ENCODE measurements at places on chromosomes 3 and 15. TPM values are rescaled to one million over a fixed set of nuclear protein-coding genes. Genes with fewer than 3 reads are reported as not detected.

Gene WDR93
- not detected for total RNA-seq

Gene NANOGP8
- total RNA-seq, result not detected

Gene AADACL2
- 2.7 TPM for total RNA-seq

Gene IL5RA
- total RNA-seq, result 0.31 TPM

Gene OCA2
- 4.9 TPM for total RNA-seq

Gene CEMIP
- 0.82 TPM for total RNA-seq

Gene ANKRD63
- 2.4 TPM for total RNA-seq

Gene THBS1
- total RNA-seq, result 184 TPM

Gene CCR3
- 0.51 TPM for total RNA-seq

DNA sequence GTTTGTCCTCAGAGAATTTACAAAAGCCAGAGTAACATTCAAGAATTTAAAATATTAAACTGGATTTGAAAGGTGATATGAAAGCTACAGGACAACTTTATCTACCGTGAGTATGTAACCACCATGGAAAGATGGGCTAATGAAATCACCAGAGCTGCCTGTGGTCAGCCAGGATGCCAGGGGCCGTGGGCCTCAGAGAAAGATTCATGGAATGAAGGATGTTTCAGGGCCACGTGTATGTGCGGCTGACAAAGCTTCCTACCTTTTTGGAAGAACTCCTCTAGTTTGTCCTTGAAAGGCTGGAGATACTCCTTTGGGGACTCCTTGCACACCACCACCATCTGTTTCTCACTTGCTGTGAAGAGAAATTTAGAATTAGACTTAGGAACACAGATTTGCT lies 138.9 kb downstream of the GREM1 start:
- DNase-seq, result no peak

GRCh38 chr3:127458696-127459604 lies 131.6 kb downstream of the TPRA1 start:
- DNase-seq, result peak; percentile 85

DNA sequence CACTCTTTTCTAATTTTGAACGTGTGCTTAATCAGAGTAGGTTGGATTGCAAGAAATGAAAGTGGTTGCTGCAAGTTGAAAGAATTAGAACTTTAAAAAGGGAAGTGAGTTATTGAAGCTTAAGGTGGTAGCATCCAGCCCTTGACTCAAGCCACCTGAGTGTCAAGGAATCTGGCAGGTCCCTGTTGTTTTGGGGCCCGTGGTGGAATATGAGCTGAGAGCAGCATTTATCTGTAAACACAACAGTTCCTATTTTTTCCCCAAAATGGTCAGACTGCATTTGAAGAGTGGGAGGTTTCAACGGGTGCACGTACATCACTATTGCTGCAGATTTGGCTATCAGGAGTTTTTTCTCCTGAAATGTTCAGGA lies 1.7 kb downstream of the ITPR1 start:
- no peak for DNase-seq

DNA sequence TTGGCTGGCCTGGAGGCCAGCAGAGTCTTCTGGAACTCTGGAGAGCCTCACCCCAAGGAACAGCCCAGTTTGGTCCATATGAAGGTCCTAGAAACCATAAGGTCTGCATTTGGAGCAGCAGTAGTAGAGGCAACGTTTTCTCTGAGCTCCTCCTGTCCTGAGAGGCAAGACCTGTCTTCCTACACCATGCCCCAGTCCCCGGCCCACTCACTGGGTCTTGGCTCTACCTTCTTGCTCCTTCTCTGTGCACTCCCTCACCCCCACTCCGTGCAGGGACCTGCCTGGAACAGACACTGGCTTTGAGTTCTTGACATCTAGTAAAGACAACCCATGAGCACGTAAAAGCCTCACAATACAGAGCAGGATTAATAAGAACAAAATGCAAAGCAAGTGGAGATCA lies 76.6 kb downstream of the CHRD start:
- no peak for DNase-seq

DNA sequence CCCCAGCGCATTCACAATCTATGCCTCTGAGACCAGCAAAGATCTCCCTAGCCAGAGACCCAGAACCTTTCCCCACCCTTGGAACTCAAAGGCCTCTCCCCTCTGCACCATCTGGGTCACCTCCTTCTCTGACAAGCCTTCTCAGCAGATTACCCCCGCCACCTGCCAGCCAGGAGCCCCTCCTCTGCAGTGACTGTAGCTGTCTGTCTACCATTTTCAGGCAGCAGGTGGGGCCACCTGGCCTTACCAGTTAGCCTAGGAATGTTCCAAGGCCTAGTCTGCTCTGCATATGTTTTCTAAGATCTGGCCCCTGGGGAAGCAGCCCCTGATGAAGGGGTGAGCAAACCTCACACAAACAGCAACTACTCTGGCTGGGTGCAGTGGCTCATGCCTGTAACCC lies 2.4 kb downstream of the MYLK start:
- DNase-seq, result no peak

DNA sequence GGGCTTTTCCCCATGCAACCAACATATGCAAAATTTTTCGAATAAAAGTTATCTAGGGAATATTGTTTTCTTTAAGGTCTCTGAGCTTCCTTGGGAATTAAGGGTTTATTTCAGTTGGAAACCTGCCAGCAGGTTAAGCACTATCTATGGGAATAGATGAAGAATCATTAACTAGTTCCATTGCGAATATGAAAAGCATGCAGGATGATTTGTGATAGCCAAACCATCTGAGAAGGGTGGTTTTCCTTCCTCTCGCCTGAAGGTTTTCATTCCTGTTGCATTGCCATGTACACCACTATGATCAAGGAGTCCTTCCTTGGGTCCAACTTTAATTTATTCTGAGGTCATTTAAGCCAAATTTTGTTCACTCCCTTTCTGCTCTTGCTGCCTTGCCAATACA lies 184.9 kb downstream of the NR2F2 start:
- no peak for DNase-seq

DNA sequence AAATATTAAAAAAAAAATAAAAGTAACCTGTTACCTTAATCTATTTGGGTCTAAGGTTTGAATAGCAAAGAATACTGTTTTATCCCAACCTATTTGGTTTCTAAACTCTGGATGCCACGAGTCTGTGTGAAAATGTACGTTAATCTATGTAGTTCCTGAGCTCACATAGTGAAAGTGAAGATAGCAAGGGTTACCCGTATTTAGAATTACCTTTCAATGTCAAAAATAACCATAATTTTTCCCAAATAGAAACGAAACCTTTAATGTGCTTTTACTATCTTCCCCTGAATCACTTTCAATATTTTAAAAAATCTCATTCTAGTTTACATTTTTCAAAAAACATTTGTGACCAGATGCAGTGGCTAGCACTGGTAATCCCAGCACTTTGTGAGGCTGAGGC lies 5.8 kb upstream of the USP50 start:
- no peak for DNase-seq

GRCh38 chr15:26355472-26356074 lies 417.3 kb downstream of the GABRB3 start:
- no peak for DNase-seq

GRCh38 chr3:184348057-184348382 lies 10.6 kb downstream of the FAM131A start:
- DNase-seq, result no peak

GRCh38 chr3:115162759-115163158 lies 15.7 kb upstream of the ZBTB20 start:
- DNase-seq, result no peak

DNA sequence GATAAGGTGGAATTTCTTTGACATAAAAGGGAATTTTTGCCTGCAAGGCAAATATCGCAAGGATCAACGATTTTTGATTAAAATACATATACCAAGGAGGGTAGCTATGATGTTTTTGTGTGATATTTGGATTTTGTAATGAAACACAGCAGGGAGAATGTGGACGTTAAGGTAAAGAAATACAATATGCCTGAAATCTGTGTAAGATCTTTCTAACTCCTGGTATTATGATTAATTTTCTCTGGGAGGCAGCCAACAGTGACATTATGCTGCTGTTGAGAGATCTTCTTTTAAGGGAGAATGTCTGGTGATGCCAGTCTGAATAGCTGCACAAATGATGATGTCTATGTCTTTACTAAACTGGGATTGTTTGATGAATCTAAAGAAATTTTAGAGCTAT lies 972.2 kb downstream of the SQOR start:
- DNase-seq, result peak; percentile 11

GRCh38 chr15:41341519-41341918 lies 8.8 kb downstream of the NUSAP1 start:
- DNase-seq, result no peak

- no peak for DNase-seq
These were observed 493.9 kb downstream of the ZIC1 start for GRCh38 chr3:147903026-147903425.
